ENCODE measurements at places on chromosomes 7 and 10.

DNA sequence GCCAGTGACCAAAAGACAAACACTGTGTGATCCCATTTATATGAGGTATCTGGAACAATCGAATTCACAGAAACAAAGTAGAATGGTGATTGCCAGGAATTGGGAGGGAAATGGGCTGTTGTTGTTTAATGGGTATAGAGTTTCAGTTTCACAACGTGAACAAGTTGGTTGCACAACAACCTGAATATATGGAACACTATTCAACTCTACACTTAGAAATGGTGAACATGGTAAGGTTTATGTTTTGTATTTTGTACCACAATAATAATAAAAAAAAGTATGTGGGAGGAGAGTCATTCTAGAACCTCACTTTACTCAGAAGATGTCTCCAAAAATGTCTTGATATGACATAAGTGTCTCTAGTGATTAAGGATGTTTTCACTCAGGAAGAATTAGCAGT lies 85.2 kb upstream of the SGCE start:
- DNase-seq, result peak; percentile 1

DNA sequence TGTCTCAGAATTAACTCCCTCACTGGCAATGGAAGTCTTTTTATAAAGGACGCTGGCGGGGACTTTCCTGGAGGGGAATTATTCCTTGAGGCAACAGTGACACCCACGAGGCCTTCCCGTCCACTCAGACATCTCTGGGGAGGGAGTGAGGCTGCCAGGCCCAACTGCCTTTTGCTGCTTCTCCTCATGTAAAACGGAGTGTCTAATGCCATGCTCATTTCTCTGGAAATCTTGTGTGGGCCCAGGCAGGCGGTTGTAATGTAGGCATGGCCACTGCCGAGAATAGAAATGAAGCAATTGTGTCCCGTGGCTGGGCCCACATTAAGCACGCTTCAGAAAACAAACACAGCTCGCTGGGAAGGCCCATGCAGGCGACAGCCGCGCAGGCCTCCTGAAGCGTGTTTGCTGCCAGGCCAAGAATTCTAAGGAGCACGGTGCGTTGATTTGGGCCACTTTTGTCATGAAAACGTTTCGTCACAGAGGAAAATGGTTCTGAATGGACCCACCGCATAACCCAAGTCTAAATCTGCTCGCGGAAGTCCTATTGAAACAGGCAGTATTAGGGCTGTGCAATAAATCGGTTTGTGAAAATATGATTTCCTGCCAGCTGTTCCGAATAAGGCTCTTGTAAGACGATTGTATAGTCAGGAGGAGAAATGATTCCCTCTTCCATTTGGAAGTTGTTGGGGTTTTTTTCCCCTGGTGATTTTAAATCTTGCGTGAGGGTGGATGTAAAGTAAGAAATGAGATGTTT lies 104.2 kb upstream of the CHST15 start:
- DNase-seq, result no peak

DNA sequence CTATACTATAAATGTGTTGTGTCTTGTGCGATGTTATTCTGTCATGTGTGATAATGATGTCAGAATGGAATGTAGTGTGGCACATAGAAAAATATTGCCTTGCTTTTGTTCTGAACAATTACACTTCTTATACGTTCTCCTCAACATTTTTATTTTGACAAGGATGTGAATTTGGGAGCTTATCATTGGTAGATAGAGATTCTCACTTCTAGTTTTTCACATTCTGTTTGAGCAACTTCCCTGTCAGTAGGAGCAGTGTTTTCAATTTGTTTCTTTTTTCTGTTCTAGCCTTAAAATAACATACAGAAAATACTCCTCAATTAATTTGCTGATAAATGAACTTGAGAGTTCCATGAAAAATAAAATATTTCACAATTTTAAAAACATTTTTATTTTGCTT lies 17.6 kb downstream of the SUN3 start:
- no peak for DNase-seq

GRCh38 chr7:70266186-70266585 lies 667.9 kb downstream of the AUTS2 start:
- DNase-seq, result no peak

DNA sequence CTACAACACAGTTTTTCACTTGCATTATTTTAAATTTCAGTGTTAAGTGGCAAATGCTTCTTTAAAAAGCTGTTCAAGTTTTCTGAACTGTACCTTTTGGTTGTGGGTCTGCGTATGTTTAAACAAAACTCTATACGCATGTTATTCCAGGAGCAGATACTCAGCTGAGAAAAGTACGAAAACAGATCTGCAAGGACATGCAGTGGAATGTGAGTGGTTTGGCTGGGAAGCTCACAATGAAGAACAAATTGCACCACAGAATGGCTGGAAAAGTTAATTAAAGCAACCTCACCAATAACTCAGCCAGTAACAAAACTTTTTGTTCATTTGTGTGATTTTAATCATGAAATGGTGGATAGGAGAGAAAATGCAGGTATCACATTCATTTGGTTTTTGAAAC lies 17.6 kb downstream of the GLI3 start:
- DNase-seq, result no peak

DNA sequence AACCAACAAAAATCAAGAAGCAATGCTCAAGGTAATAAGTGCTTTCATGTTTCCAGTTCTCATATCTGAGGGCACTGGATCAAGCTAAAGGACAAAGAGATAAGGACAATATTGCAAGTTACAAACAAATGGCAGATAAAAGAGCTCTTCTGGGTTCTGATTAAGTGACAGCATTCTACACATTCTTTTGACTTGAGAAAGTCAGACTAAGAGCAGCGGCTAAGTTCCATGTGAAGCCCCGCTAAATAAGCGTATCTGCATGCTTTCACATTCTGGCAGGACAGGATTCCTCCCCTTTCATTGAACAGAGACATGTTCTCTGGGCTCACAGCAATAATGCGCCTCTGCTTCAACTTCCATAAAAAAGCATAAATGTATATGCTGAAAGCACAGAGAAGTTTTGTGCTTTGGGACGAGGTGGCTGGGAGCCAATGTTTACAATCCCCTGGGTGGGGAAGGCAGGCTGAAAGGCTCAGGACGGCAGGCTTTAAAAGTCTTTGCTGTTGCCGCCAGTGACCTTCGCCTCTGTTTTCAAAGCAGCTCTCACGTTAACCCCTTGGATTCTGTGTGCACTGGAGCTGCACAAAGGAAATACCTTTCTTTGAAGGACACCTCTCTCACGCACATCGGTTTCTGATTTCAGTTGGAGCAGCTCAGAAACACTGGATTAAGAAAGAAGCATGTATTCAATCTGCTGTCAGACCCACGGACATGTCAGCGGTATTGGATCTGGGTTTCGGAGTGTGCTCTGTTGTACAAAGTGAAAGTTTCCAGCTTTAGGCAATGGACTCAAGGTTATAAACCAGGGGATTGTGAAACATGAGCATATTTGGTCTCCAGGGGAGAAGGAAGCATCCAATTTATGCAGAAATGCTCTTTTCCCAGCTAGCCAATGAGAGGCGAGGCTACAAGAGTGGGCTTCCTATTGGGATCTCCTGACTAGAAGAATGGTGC lies 105.4 kb upstream of the FAM133B start:
- DNase-seq, result no peak

DNA sequence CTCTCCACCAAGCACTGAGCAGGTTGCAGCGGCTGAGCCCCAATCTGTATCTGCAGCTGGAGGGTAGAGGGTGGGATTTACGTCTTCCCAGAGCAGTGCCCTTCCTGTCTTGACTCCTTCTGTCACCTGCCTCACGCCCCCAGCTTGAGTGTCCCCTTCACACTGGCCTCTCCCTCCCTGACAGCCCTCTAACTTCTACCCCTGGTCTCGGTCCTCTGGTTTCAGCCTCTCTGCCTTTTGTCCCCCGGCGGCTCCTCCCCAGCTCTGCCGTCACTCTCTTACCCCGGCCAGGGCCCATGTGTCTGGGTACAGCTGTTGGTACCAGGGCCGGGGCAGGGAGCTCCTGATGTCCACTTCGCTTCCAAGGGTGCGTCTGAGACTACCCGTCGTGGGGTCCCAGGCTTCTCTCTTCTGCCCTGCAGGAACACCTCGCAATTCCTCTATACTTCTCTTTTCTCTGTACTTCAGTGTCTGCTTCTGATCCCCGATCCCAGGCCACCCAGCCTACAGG lies 654 bp downstream of the MUC3A start:
- DNase-seq, result no peak

DNA sequence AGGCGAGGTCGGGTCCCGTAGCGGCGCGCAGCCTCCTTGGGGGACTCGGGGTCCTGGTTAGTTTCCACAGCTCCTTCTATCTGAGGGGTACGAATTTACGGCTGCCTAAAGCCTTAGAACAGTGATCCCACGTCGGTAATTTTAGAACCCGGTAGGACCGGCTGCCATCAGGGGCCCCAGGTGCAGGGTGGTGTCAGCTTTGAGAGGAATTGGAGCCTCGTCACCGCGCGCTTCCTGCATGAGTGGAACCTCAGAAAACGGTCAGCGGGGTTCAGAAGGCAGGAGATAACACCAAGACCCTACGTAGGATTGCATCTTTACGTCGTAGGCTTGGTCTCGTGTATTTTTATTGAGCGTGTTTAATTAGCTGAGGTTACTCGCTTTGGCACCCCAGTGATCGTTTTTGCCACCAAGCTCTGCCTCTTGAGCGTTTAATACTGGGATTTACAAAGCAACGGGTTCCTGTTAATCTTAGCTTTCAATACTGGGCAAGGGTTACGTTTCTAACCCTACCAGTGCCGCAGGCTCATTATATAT lies 443 bp downstream of the RNF32 start:
- DNase-seq, result no peak

GRCh38 chr10:130967784-130968183 lies 343.7 kb downstream of the TCERG1L start:
- DNase-seq, result no peak

DNA sequence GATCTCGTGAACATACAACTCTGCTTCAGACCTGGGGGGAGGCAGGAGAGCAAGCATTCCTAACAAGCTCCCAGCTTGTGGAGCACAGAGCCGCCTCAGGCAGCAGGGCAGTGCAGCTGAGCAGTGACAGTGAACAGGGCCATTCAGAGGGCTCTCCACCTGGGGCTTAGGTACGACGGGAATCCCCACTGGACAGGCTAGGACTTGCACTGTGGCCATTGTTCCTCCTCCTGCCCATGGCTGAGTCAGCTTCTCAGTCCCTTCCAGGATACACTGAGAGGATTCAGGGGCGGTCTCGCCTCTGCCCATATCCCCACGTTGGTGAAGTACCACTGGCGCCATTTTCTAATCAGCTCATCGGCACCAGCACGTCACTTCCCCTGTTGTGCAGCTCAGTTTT lies 71.1 kb downstream of the FIGNL1 start:
- DNase-seq, result no peak
